ENCODE measurements at places on chromosomes 3 and 15.

GRCh38 chr3:59698091-59698490 is 648.3 kb upstream of the CFAP20DC start:
- DNase-seq, result no peak
- no peak overlapping the region for H3K27ac ChIP-seq
- H3K36me3 ChIP-seq, result no peaks in the 10 kb centered on the region
- no peak overlapping the region for H3K4me3 ChIP-seq

- H3K27ac ChIP-seq, result no peak overlapping the region
- H3K4me3 ChIP-seq, result no peak overlapping the region
- peaks cover 1% of the 10 kb centered on the region for H3K27me3 ChIP-seq
- no peaks in the 10 kb centered on the region for H3K4me1 ChIP-seq
Measured at GRCh38 chr3:76083992-76084391, 298.6 kb upstream of the ZNF717 start.

- H3K4me3 ChIP-seq, result no peak overlapping the region
- H3K4me1 ChIP-seq, result peaks cover 2% of the 10 kb centered on the region
- no peak overlapping the region for H3K27ac ChIP-seq
- no peak for DNase-seq
- no peaks in the 10 kb centered on the region for H3K36me3 ChIP-seq
Measured at GRCh38 chr3:171895291-171895690, 52.1 kb downstream of the TMEM212 start.

DNA sequence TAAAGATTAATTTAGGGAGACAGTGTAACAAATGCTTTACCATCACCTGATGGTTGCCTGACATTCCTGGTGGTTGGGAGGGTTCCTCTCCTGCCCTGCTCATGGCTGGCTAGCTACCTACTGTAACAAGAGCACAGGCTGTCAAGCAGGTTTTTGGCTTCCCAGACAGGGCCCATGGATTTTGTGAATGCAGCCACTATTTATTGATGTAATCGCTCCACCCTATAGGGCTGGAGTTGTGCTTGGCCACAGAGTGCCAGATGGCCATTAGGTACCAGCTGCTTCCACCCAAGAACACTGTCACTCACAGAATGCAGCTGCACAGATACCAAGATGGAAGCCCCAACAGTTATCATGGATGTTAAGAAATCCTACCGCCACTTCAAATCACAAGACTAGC is 31.0 kb upstream of the KLHL25 start:
- peak; percentile 41 for DNase-seq
- no peaks in the 10 kb centered on the region for H3K36me3 ChIP-seq
- H3K27ac ChIP-seq, result peak overlapping the region; percentile 93
- H3K27me3 ChIP-seq, result peaks cover 12% of the 10 kb centered on the region
- peak overlapping the region; percentile 25 for H3K4me3 ChIP-seq
- peaks cover 45% of the 10 kb centered on the region for H3K4me1 ChIP-seq

Measured in glutamatergic neuron (in vitro differentiated cells).